ENCODE measurements at places on chromosomes 4 and X.

GRCh38 chr4:98625920-98626319 is 32.5 kb downstream of the TSPAN5 start:
- no peak for DNase-seq

DNA sequence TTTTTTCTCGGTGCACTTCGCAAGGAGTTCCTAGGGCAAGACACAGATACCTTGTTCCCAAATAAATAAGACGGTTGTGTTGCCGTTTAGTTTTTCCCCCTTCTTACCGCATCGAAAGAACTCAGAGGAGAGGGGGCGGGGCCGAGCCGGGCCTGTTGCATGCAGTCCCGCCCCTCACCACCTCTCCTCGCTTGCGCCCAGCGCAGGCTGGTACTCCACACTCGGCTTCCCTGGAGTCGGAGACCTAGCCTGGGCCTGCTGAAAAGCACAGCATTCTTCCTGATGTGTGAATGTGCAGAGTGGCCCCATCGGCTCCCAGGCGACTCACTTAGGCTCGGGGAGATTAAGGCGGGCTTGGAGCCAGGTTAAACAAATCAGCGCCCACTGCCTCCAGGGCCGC is 26.1 kb upstream of the VMA21 start:
- DNase-seq: no peak

- no peak for DNase-seq
Measured at GRCh38 chrX:129940721-129941120, 34.8 kb downstream of the UTP14A start.

- DNase-seq: peak; percentile 14
Measured at GRCh38 chrX:44344194-44344593, 722 bp upstream of the EFHC2 start.

GRCh38 chr4:1964443-1964842 is 44.3 kb downstream of the NELFA start:
- no peak for DNase-seq

GRCh38 chr4:52712251-52713130 is 38.7 kb downstream of the ERVMER34-1 start:
- DNase-seq: peak; percentile 98

GRCh38 chr4:73335679-73336078 is 68.4 kb upstream of the ALB start:
- no peak for DNase-seq

- no peak for DNase-seq
Measured at GRCh38 chr4:100548200-100548560, 30.4 kb upstream of the EMCN start.
